ENCODE measurements at places on chromosomes 11 and 22.

DNA sequence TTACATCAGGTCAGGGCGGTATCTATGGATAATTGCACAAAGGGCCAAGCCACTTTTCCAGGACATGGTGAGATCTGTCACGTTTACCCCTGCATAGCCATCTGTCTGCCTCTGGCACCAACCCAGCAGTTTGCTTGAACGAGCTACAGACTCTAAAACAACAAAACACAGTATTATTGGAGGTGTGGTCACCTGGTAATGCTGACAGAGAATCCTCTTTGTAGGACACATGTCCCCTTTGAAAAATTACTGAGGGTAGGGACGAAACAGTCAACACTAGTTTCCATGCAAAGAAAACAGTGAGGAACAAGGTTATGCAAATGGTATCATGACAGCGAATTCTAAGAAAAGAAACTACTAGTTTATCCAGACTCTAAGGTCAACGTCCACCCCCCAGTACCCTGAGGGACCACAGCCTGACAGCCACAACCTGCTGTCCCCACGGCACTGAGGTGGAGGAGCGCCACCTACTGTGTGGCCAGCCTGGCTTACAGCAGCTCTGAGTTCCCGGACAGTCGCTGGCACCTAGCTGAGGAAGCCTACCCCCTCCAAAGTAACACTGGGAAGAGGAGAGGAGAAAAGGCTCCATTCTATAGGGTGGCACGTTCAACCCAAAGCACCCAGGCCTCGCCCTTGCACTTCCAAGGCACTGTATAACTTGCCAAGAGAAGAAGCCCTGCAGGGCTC lies 117.4 kb upstream of the BID start:
- DNase-seq, result no peak

GRCh38 chr11:126122863-126123262 lies 60.2 kb upstream of the CDON start:
- DNase-seq, result no peak

DNA sequence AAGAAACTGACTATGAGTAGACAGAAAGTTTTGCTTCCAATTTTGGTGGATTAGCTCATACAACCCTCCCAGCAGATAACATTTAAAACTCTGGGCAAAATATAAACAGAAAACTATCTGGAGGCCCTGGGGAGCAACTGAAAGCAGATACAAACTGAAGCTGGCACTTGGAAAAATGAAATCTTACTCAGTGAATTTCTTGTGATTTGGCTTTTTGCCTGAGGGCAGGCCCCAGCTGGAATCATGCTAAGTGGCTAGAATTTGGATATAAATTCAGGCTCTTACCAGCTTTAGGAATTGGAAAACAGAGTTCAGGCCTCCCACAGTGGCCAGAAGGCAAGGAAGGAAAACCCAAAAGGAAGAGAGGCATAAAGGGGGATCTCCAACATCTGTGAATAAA lies 85.8 kb downstream of the EFCAB6 start:
- no peak for DNase-seq

DNA sequence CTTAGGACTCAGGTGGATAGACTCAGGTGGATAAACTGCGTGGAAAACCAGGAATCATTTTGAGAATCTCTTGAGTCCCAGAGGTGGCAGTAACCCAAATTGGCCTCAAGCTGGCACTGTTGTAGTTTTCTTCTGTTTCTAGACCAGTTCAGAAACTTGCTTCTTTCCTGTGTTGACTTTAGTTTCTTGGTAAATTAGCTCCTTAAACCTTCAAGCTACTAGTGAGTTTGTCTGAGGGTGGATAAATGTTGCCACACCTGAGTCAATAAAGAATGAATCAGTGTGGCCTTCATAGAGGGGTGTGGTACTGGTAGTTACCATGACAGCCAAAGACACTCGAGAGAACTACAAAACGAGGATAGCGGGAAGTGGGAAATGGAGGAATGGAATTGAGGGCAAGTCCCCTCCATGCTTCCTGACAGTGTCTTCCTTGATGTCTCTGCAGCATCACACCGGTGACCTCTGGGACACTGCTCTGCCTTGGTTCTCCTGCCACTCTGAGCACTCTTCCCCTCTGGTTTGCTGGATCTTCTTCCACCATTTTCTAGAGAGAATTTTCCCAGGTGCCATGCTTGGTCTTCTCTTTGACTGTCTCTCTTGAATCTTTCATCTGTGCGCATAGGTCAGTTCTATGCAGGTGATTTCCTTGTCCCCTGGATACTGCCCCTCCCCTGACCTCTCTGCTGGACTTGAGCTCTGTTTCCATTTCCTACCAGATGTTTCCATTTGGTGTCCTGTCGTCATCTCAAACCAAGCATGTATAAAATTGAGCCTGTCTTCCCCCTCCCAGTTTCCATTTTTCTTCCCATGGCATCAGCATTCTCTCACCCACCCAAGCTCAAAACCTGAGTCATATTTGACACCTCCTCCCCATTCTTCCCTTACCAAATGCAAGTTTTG lies 7.2 kb downstream of the POLD4 start:
- DNase-seq, result no peak

DNA sequence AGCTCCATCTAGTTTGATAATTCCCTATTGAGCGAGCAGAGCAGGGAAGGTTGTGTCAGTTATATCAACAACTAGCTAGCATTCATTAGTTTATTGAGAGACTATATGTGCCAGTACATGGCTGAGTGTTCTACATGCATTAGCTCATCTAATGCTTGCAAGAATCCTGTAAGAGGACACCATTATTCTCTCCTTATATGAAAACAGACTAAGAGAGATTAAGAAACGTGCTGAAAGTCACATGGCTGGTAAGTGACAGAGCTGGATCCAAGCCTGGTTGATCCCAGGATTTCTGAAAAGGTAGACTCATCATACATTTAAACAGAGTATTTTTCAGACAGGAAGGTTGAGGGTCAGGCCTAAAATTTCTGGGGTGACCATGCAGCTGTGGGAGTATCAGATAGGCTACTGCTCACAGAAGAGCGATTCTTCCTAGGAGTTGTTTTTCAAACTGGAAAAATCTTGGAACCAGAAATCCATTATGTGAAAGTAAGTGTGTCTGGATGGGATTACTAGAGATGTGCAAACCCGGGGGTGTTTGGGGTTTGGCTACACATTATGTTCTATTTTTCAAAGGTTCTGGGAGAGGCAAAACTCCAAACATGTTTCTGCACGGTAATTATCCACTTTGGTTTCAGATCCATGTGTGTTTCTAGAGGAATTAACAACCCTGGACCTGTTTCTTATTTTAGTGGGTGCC lies 213.3 kb downstream of the FAM76B start:
- DNase-seq, result no peak

GRCh38 chr11:68621826-68622225 lies 62.5 kb upstream of the GAL start:
- DNase-seq, result no peak

GRCh38 chr11:26651916-26652315 lies 69.9 kb downstream of the SLC5A12 start:
- no peak for DNase-seq

GRCh38 chr11:1307163-1307870 lies 2.1 kb downstream of the TOLLIP start:
- no peak for DNase-seq

- no peak for DNase-seq
Measured at GRCh38 chr11:92819830-92820229, 149.6 kb upstream of the MTNR1B start.

DNA sequence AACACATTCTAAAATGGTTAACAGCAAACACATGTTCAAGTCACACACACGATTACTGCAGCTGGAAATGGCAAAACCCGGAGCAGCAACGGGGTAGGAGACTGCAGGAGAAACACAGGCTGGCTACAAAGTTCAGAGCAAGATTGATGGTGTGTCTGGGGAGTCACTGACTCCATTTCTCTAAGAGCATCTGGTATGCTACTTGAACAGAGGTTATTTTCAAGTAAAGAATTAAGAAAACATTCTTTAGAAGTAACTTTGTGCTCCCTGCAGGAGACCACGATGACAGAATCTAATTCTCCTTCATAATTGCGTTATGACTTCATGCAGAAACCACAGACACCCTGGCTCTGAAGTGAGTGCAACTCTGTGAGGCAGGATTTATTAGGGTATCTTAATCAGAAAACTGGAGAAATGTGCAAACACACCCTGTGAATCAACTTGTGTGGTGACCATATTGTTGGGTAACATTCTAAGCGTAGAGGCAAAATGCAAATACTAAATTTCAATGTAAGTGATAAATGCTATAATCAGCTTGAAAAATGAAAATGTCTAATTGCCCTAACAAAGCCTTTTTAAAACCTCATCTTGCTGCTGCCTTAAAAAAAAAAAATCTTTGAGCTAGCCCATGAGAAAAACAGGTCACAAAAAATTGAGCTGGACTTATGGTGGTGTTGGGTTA lies 303.0 kb downstream of the CADM1 start:
- no peak for DNase-seq

DNA sequence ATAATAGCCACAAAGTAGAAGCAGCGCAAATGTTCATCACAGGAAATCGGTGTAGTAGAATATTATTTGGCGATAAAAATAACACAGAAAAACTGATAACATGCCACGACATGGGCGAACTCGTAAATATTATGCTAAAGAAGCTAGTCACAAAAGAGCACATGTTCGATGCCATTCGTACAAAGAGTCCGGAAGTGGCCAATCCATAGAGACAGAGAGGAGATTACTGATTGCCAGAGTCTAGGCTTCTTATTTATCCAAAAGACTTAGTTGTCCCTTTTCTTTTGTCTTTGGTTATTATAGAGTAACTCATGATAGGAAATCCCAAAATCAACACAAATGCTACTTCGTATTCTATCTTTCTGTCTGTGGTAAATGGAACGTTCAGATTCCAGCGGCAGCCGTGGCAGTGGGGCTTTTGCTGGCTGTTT lies 56.5 kb downstream of the MED15 start:
- DNase-seq, result no peak

DNA sequence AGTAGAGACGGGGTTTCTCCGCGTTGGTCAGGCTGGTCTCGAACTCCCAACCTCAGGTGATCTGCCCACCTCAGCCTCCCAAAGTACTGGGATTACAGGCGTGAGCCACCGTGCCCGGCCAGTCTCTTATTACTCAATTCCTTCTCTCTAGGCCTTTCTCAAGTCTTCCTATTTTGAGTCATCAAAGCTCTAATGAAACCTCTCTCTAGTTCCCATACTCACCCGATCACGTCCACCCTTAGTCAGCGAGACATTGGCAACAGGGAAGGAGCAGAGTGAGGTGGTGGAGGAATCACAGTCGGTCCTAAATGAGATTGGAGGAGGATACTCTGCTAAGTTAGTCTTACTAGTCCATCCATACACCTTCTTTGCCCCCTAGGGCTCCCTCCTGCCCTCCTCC lies 5.0 kb downstream of the BSCL2 start:
- DNase-seq, result no peak

DNA sequence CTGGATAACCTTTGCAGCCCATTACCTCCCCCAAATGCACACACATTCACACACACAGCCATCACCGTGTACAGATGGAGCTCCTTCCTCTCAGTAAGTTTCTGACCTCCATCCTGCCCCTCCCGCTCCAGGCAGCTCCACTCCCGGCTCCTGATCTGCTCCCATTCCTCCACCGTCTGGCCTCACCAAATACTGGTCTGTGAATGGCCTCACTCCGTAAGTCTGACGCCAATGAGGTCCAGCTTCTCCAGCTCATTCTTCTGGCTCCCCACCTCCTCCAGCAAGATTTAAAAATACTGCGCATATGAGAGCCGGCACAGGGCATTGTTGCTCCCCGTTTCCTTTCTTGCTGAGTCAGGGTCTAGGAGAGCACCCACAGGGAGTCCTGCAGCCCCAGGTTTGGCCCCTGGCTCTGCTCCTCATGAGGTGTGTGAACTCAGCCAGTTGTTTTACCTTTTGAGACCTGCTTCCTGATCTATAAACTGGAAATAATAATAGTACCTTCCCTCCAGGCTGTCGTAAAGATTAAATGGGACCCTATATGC lies 14.0 kb upstream of the TUB start:
- DNase-seq, result no peak
